ENCODE measurements at places on chromosomes 1 and 21.

DNA sequence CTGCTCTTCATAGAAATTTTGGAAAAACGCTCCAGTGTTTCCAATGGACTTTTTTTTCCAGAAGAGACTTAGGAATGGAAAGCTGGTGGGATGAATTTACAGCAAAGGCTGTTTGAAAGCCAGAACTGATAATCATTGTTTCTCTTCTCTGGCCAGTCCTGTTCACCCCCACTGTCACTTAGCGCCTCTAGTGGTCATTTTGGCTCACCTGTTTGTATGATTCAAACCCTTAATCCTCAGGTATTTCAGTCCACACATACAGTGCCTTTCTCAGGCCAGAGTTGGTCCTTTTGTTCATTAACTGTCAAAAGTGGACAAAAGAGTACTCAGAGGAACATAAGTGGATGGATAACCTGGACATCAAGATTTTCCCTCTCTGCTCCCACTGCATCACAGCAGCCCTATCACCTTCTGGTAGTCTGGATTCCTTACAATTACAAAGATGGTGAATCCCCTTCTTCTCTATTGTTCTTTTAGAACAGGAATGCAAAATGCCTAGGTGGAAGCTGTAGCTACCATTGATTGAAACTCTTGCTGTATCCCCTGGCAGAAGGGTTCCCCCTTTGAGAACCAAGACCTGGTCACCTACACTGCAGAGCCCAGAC, 177.6 kb upstream of the OLFM3 start:
- no peak for DNase-seq

DNA sequence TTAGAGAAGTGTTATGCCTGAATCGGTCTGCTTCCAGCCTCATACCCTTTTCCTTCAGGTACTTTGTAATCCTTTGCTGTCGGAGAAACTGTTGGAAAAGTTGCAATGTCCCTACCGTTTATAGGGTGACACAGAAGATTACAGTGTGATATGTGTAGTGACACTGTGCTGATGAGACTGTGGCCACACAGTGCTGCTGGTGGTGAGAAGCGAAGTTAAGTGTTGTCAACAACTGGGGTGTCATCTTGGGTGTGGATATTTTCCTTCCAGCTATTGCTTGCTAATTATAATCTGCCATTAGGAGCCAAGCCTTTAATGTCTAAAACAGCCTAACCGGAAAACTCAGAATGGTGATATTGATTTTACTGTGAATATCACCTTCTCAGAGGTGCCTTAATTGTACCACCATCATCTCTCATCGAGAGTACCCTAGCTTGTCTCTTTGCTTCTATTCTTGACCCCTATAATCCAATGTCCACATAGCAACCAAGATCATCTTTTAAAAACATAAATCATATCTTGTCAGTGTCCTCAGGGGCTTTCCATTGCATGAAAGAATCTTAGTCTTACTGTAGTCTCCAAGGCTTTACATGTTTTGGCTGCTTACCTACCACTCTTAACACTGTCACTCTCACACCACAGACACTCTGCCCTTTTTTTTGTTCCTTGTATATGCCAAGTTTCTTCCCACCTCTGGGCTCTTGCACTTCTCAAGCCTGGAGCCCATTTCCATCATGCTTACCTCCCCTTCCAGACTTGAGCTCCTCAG, 89.4 kb upstream of the PGD start:
- no peak for DNase-seq

DNA sequence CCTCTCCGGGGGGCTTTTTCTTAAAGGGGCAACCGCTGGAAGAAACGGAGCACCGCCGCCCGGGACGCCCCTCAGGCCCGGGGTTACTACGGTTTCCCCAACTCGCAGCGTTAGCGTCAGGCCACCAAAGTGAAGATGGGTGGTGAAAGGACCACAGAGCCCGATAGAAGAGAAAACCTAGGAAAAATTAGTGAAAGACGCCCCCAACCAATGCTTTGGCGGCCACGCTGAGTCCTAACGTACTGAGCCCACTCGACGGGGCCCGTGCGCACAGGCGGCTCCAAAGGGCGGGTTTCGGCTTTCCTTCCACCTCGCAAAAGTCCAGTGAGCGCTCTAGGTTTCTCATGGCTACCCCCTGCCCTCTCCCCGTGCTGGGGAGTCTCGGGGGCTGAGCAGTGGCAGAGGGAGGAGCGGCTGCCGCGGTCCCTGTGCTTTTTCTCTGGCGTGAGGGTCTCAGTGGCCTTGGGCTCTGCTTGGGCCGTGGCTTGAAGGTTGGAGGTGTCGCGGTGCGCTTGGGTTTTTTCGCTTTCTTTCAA, 12.2 kb upstream of the SPEN start:
- DNase-seq: no peak

GRCh38 chr1:111879081-111879480, 110.4 kb downstream of the KCND3 start:
- DNase-seq: no peak

DNA sequence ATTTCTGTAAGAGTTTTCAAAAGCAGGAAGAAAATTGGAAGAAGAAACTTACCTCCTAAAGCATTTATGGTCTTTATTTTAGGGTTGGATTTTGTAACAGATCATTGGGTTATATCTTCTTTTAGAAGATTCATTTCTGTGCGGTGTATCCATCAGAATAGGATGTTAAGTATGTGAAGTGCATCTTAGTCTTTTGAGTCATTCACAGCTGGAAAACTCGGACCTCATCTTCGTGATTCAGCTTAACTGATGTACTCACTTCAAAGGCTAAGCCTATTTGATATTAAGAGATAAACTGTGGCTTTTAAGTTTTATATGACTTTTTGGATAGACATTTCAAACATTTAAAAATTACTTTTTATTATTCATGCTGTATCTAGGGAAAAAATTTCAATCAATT, 56.3 kb downstream of the GIPC2 start:
- DNase-seq: no peak

DNA sequence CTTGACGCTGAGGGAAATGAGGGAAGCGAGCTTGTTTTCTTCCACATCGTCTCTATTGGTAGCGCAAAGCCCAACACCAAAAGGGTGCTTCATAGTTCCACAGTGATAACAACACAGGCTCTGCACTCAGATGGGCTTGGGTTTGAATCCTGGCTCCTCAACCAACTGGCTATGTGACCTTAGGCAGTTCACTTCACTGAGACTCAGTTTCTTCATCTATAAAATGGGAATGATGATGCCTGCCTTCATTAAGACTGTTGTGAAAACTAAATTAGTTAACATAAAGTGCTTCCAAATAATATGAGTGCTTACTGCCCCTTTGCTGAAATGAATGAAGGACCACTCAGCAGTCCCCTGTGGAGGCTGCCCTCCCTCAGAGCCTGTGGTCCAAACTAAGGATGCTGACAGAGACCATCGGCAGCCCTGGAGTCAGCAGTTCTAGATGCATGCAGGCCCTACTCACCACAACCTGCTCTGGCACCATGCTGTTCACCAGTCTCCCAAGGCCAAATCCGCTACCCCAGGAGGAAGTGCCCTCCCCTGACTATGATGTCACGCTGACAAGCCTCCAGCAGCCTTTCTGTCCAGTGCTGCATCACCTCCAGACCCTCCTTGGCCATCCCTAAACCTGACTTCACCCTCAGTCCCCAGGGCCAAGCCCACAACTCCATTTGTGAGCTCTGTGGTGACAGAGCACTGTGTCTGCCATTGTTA, 30.7 kb downstream of the DMAP1 start:
- no peak for DNase-seq

DNA sequence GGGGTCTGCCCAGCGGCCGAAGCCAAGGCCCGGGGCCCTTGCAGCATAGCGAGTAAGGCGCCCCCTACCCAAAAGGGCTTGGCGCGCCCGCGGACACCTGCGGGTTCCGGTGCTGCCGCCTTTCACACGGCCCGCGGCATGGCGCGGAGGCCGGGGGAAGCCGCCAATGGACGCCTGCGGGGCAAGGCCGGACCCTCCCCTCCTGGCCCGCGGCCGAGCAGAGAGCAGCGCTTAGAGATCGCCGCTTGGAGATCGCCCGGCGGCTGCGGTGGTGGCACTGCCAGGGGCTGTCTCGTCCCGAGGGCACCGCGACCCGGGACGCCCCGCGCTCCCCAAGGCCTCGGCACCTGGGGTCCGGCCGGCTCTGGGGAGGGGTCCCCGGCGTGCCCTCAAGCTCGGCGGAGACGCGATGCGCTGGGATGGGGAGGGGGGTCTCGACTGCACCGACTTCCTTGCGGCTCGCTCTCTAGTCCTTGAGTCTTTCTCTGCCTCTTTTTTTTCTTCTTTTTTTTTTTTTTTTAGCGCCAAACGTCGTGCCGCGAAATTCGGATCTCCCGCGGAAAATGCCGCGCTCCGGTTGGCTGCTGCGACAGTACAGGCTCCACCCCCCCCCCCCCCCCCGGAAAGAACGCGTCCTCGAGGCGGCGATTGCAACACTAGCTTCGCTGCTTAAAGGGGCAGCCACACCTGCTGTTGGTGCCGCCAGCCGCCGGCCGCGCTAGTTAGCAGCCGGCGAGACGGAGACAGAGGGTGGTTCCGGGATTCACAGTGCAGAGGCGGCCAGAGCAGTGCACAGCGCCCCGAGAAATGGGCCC, at the start of gene E2F2:
Gene E2F2, minus strand, starts transcription at position 487 of the 815 bp plus-strand sequence. Its CDS starts 440 bp downstream, at position 47.
- peak; percentile 76 for DNase-seq

DNA sequence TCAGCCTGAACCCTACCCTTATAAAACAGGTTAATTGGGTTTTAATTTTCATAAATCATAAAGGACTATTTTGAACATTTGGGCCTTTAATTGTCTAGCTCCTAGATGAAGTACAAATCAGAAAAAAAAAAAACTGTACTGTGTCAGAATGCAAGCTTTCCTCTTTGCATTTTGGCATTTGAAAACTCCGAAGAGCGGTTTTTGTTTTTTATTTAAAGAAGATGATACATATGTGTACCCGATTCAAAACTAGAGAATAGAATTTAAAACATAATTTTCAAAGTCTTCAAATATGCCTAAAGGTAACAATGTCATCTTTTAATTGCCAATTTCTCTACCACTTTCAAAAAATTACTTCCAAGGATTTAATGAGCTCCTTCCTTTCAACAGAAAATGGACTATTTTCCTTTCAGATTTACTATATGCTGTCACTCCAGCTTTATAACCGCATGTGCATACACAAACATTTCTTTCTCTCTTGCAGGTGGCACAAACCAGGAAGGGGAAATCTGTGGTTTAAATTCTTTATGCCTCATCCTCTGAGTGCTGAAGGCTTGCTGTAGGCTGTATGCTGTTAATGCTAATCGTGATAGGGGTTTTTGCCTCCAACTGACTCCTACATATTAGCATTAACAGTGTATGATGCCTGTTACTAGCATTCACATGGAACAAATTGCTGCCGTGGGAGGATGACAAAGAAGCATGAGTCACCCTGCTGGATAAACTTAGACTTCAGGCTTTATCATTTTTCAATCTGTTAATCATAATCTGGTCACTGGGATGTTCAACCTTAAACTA, 33.7 kb downstream of the MRPL39 start:
- no peak for DNase-seq

DNA sequence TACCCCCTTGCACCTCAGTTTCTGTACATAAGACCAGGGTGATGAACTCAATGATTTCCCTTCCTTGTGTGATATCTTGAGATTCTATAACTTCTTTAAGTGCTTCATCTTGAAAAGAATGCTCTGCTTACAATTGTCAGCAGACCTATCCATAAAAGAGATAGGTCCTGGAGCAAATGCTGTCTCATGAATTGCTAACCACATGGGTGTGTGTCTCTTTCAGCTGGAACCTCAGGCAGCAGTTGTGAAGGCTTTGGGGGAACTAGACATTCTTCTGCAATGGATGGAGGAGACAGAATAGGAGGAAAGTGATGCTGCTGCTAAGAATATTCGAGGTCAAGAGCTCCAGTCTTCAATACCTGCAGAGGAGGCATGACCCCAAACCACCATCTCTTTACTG, 2.8 kb downstream of the IL20 start:
- DNase-seq: no peak

- no peak for DNase-seq
These were observed 42.5 kb downstream of the MRAP start for GRCh38 chr21:32340863-32341848.

DNA sequence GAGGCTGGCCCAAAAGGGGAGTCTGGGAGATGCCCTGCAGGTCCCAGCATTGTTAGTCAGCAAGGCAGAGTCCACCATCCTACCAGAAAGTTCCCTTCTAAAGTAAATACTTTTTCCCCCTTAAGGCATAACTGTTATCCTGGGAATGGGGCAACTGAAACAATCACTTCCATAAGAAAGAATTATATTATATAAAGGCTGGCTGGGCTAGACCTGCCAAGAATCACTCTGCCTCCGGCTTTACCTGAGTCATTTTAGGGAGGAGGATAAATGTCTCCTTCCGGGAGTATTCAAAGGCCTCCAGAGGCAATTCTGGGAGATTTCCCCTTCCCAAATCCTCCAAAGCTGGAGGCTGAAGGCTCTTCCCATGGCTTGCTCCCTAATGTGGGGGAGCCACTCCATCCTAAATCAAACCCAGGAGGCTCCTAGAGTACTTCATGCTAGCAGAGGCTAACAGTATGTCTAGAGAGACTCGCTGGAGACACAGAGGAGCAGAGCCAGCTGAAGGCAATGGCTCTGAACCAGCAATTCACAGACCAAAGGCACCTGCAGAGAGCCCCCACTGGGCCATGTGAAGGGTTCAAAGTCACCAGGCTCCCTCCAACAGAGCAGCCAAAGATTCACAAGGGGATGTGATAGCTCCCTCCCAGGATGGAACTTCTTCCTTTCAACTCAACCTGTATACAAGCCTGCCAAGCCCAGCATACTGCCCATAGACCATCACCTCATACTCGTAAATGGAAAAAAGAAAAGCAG, 116.0 kb downstream of the ASTN1 start:
- no peak for DNase-seq

DNA sequence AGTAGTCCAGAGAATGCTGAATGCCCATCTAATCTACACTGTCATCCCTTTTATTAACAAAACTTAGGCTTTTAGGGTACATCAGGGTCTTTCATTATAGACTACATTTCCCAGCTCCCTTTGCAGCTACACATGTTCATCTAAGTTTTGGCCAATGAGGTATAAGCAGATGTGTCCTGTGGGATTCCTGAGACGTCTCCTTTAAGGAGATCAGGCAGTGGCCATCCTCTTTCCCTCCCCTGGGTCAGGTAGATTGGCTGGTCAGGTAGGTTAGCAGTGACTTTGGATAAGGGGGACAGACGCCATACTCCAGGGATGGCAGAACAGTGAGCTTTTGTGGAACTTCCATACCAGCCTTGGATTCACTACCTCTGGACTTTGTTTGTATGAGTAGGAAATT, 188.3 kb downstream of the FGGY start:
- DNase-seq: no peak

GRCh38 chr1:158735848-158736247, 15.3 kb upstream of the OR6K3 start:
- no peak for DNase-seq

GRCh38 chr21:44920694-44921604, at the start of gene ITGB2:
ITGB2 (minus strand) TSS chr21:44920899; CDS start chr21:44910782, 10,117 bp downstream.
- no peak for DNase-seq

DNA sequence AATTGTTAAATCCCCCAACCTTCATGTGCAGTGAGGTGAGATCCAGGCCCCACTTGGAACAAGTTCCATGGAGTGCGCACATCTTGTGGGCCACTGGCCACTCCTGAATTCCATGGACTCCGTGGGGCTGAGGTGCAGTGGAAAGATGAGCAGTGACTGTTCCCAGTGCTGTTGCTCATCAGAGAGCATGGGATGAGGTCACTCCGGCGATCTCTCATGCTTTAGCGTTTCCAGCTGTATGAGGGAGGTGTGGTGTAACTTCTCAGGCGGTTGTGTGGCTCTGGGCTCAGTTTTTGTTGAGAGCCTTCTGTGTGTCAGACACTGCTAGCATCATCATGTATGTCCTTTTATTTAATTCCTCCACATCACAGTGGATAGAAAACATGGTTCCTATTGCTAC, 96.2 kb downstream of the GALNT2 start:
- peak; percentile 85 for DNase-seq

GRCh38 chr1:235268379-235269125, 59.4 kb downstream of the ARID4B start:
- DNase-seq: no peak
